Coronary artery (tissue), 2 donors: ENCODE measurements at places on chromosomes 4 and X.

DNA sequence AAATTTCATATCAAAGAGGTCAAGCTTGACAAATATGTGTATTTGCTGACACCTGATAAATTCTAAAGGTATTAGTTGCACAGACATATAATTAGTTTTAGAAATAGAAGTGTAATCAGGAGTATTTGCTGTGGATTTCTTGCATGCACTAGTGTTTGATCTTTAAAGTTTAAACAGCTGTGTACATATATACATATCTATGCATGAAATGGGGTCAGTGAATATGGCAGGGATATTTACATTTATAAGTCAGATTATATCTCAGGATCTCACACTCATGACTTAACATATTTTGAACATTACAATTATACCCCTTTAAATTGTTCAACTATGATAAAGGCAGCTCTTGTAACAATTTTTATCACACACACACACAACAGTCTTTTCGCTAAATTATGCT lies 547.4 kb upstream of the ACTRT1 start:
- no peak for DNase-seq

GRCh38 chr4:53022513-53023100 lies 160.5 kb downstream of the RASL11B start:
- no peak for DNase-seq

DNA sequence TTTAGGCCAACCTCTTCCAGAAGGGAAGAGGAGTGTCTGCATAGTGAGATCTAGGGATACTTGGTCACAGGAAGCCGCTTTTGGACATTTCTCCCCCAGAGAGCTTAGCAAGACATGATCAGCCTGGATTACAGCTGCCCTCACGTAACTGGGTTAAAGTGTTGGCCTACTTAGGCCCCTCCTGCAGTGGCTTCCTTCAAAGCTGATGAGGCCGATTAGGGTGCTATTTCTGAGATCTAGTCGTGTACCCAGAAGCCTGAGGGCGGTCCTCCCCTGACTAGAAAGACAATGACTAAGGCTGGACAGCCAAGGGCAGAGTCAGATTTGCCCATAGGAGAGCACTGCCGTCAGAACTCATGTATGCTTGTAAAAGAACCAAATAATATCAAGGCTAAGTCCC lies 135.0 kb downstream of the AMMECR1 start:
- no peak for DNase-seq

DNA sequence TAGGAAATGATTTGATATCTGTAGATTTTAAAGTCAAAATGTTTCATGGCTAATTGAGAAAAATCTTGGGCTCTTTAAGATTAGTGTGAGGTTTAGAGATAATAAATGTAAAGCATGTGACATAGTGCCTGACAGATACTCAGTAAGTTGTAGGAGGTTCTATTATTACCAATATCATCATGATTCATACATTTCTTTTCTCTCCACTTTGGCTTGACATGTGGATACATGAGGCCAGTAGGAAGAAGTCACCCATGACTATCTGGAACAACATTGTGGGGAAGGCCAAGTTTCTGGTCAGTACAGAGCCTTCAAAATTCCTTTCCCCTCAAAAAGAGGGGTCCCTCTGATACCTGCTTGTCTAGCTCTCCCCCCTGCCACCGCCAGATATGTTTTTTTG lies 91.2 kb upstream of the SORBS2 start:
- no peak for DNase-seq

- no peak for DNase-seq
These were observed 49.2 kb downstream of the SEL1L3 start for GRCh38 chr4:25813448-25814106.

DNA sequence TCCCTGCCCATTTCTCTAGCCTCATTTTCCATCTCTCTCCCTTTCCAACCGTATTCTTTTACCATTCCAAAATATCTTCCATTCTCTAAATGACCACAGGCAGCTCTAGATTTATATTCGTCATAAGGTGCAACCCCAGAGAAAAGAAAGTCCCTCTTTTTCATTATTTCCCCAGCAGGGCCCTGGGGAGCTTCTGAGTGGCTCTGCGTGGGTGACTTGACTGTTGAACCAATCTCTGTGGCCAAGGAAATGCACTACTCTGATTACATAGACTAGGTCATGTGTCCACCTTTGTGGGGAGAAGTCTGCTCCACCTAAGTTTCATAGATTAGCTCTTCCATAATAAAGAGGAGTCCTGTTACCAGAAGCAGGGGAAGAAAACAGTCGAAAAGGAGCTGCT lies 51.4 kb downstream of the ATOH1 start:
- no peak for DNase-seq

DNA sequence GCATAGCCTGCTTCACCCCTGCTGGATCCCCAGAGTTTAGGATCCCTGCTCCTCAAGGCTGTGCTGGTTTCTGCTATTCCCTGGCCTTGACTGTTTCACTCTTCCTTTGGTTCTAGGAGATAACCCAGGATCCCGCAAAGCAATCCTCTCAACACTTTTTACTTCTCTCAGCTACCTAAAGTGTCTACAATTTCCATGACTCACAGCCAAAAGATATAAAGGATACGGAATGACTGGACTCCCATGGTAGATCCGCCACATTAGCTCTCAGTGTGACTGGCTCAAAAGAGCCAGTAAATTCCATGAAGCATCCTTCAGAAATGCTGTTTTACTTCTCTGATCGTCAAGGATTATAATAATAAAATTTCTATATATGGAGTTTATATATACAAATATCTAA lies 66.3 kb upstream of the TMEM164 start:
- no peak for DNase-seq

- DNase-seq = no peak
These were observed 28.3 kb downstream of the SEPTIN11 start for GRCh38 chr4:76977736-76978350.

DNA sequence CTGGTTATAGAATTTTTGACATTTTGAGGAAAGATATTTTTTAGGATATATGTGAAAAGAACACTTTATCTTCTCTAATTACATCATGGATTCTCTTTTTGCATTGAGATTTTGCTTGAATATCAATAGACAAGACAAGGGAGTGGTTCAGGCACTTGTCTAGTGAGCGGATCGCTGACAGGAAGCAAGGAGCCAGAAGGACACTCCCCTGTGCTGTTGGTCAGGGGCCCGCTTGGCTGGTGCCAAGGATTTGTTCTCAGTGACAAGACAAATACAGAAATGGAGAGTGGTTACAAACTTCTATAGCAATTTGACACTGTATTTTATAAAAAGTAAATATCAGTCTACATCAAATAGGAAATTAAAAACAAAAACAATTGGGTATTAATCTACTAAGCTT lies 60.0 kb downstream of the SLC9B1 start:
- no peak for DNase-seq

GRCh38 chr4:81635739-81636138 lies 164.0 kb upstream of the RASGEF1B start:
- no peak for DNase-seq

DNA sequence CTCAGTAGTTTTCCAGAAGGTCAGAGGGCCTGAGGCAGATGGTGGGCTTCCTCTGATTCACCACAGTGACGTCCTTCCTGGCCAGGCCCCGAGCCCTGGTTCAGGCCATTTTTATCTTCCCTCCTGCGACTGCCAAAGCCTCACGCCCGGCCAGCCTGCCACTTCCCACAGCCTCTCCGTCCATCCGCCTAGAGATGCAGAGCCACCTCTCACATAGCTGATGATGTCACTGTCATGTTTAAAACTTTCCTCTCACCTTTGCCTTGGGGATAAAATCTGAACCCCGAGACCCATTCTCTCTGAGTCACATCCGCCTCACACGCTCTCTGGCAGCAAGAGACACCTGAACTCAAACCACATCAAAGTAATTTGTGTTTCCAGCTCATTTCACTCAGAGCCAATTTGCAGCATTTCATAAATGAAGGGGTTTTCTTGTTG lies 175.3 kb downstream of the QDPR start:
- no peak for DNase-seq

GRCh38 chrX:39728852-39729598 lies 368.7 kb downstream of the BCOR start:
- DNase-seq = peak; percentile 19

GRCh38 chr4:118586357-118586790 lies 98.8 kb upstream of the METTL14 start:
- no peak for DNase-seq

- DNase-seq = no peak
These were observed 1217.7 kb downstream of the PCDH19 start for GRCh38 chrX:99192421-99192820.

GRCh38 chrX:18799911-18800310 lies 92.5 kb downstream of the PPEF1 start:
- DNase-seq = no peak

DNA sequence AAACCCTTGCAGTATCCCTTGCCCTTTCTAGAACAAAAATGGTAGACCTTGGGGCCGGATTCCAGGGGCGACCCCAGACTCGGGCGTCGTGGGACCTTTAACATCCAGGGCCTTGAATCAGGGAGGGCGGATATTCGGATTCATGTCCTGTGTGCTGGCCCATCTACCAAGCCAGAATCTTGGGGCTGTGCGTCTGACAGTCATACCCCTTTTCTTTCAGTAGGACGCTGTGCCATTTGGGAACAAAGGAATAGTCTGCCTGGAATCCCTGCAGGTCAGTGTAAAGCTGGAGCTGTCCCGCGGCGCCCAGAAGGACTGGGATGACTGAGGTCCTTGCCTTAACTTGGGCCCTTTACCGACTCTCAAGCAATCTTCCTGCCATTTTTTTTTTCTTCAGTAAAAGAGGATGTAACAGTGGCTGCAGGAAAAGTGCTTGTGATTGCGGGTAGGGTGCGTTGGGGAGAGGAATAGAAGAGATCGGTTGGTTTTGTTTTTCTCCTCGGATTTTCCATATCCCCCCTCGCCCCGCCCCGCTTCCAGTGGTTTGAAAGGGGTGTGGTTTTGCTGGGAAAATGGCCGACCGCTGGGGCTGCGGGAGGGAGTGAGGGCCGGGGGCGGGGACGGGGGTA lies 518 bp downstream of the ARMCX1 start:
- no peak for DNase-seq

DNA sequence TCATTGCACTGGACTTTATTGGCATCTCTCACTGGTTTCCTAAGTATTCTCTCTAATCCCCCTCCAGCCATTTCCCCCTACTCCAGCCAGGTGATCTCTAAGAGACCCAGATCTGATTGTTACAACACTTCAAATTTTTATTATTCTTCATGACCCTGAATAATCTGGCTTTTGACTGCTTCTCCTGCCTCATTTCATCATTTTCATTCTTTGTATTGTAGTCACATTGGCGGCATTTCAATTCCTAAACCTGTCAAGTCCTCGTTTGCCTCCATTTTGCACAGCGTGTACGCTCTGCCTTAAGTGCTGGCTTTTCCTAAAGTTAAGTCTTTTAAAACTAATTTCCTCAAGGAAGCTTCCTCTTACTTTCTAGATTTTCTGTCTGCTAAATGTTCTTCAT lies 31.6 kb downstream of the UBE2K start:
- no peak for DNase-seq

GRCh38 chr4:86100539-86101215 lies 259.2 kb downstream of the MAPK10 start:
- DNase-seq = no peak

DNA sequence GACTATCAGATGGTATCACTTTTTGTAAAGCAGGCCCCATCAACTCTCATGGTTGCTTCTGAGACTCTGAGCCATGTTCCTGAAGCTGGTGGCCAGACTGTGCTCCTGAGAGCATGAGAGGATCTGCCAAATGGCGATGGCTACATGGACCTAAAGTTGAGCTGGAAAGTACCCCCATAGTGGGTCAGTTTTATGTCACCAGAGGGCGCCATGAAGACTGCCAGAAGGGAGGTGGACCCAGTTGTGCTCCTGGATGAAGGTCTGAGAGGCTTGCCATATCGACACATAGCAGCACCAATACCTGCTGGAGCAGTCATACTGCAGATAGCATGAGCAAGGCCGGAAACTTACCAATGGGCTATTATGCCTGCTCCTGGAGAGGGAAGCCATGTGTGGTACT lies 105.7 kb downstream of the SLITRK2 start:
- DNase-seq = no peak

- peak; percentile 79 for DNase-seq
These were observed 144.4 kb downstream of the NHS start for GRCh38 chrX:17519358-17519757.

GRCh38 chr4:101682946-101683345 lies 107.6 kb upstream of the BANK1 start:
- no peak for DNase-seq

- DNase-seq = no peak
These were observed 121.2 kb upstream of the NAP1L5 start for GRCh38 chr4:88818631-88819470.

DNA sequence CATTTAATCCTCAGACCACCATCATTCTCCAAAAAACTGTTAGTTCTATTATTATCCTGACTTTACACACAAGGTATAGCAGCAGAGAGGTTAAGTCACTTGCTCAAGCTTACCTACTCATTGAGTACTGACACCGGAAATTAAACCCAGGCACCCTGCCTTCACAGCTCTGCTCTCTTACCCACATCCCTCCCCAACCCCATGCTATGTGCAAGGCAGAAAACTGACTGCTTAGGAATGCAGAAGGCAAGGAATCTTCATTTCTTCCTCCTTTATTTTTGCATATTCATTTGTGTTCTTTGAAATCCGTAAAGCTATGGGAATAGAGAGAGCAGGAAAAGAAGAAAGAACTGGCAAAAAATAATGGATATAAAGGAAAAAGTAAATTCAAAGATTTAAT lies 261.8 kb downstream of the PAPSS1 start:
- DNase-seq = no peak

- no peak for DNase-seq
These were observed 1.2 kb upstream of the MID1IP1 start for GRCh38 chrX:38799995-38800580.

DNA sequence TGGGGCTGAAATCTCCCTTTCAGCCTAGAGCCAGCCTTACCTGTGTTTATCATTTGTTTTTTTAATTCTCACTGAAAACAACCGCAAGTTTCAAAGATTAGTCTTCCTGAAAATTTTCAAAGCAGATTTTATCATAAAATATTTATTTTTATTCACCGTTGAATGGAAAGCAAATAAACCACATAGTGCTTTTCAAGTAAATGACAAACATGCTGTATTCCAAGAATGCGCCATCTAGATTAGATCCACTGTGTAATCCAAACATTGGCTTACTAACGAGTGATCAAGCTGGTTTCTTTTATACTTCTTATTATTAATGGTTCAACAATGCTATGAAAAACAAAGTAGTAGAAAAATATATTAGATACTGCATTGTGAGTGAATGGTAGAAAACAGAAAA lies 1176.2 kb upstream of the IGFBP7 start:
- DNase-seq = no peak

- no peak for DNase-seq
These were observed 26.0 kb downstream of the CAPN6 start for GRCh38 chrX:111244235-111244750.

- no peak for DNase-seq
These were observed 228.2 kb downstream of the FRMPD4 start for GRCh38 chrX:12366440-12366839.

- DNase-seq = no peak
These were observed 32.1 kb upstream of the SLC16A2 start for GRCh38 chrX:74389016-74389722.
